Brain (organoid and tissue), 16 donors: ENCODE measurements at places on chromosomes 13 and 19.

- DNase-seq: no peak
These were observed 69.1 kb upstream of the FLT1 start for GRCh38 chr13:28564030-28564429.

GRCh38 chr13:44322928-44323327, 50.7 kb upstream of the SERP2 start:
- DNase-seq: no peak

DNA sequence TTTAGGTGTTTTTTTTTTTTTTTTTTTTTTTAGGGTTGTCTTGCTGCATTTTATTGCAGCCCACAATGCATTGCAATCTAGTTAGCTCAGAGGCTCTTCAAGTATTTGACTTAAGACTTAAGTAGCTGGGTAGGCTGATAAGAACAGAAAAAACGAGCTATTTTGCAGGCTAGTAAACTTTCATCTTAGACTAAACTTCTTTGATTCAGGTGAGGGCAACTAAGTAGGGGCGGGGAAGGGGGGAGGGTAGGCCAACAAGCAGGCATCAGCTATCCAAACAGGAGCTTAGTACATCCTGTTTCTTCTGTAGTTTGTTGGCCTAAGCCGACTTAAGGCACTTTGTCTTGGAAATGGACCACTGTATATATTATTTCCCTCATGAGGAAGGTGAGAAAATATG, 4.9 kb upstream of the TDRD3 start:
- DNase-seq: no peak

GRCh38 chr19:2097203-2097885, 629 bp downstream of the IZUMO4 start:
- DNase-seq: no peak

DNA sequence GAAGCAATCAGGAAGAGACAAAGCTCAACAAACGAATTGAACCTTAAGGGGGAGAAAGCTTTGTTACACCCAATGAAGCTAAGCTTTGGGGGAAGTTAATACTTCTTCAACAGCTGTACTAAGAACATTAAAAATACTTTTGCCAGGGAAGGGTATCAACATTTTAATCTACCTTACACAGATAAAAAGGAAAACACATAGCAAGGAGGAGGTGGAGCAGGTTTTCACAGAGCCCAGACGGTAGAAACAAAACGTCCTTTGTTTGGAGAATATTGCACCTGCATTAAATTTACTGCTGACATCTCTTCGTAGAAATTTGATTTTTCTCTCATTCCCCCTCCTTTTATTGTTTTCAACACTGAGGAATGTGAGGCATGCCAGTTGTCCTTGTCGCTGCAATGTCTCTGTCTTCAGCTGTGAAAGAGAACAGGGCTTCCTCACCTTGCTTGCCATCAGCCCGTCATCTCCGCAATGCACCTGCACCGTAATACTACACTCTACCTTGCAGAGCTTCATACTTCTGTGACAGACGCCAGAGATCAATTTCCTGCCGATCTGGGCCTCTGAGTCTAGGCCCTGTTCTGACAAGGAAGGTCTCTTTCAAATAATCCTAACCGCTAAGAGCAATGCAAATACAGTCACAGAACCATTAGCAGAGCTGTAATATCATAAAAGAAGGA, 270.8 kb downstream of the SPRY2 start:
- DNase-seq: no peak

GRCh38 chr19:48196321-48196763, 25.9 kb downstream of the ZSWIM9 start:
- no peak for DNase-seq

GRCh38 chr19:10270616-10271394, at the start of gene ICAM1:
TSS of gene ICAM1 (plus strand) at chr19:10271120. CDS start at chr19:10271160, 40 bp downstream.
- DNase-seq: no peak

- no peak for DNase-seq
These were observed 73.6 kb downstream of the COL4A1 start for GRCh38 chr13:110233181-110233950.

DNA sequence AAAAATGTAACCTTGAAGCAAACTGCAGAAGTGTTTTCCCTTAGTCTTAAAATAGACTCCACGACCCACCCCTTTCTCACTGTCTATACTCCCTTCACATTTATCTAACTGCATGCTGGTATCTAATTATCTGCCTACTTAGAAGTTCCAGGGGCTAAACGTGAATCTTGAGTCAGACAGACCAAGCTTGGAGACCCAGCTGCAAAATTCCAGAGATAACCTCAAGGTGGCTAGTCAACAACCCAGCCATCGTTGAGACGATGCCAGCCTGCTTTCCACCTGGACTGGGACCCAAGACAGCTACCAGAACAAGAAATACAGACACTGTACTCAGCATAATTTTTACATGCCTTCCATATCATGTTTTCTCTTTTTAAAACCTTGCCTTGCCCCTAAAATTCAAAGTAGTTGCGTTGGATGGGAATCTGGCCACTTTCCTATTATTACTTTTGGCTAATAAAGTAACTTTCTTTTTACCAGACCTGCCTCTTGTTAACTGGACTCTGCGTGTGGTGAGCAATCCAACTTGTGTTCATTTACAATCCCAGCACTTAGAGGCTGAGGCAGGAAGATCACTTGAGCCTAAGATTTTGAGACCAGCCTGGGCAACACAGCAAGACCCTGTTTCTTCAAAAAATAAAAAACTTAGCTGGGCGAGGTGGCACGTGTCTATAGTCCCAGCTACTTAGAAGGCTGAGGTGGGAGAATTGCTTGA, 82.3 kb downstream of the CDADC1 start:
- DNase-seq: no peak

- no peak for DNase-seq
These were observed 857.2 kb downstream of the SLITRK1 start for GRCh38 chr13:83024955-83025594.

DNA sequence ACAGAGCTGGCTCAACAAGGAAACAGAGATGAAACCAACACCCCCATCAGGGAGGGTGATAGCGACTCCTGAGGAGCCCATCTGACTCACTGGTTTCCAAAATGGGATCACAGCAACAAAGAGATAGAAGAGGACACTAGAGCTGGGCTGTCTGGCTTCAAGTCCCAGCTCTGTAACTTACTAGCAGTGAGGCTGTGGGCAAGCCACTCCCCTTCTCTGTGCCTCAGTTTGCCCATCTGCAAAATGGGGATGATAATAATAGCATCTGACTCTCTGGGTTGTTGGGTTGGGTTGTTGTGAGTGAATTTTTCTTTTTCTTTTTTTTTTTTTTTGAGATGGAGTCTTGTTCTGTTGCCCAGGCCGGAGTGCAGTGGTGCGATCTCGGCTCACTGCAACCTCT, 14.3 kb downstream of the IGSF23 start:
- DNase-seq: no peak

GRCh38 chr13:65656740-65657329, 1573.3 kb downstream of the PCDH9 start:
- peak; percentile 53 for DNase-seq

DNA sequence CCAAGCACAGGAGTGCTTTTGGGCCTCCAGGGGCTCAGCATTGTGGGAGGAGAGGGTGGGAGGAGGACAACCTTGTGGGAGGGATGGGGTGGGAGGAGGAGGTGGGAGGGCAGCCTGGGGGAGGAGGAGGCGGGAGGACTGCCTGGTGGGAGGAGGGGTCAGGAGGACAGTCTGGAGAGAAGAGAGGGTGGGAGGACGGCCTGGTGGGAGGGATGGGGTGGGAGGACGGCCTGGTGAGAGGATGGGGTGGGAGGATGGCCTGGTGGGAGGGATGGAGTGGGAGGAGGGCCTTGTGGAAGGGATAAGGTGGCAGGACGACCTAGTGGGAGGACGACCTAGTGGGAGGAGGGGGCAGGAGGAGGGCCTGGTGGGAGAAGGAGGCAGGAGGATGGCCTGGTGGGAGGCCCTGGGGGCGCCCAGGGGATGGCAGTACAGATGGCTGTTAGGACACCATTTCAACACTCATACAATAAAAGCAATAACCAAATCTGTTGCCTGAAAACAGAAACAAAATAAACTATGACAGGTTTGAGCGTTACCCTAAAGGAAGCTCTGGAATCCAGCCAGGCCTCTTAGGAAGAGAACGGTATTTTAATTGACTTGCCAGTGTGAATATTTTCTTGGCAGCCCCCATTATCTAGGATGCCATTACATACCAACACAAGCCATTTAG, 63.7 kb downstream of the CRYL1 start:
- DNase-seq: peak; percentile 8

- peak; percentile 83 for DNase-seq
These were observed 2.6 kb upstream of the SPACA6 start for GRCh38 chr19:51690454-51691073.

GRCh38 chr19:50933640-50934039, 19.2 kb downstream of the KLK5 start:
- DNase-seq: no peak

- DNase-seq: no peak
These were observed 15.9 kb downstream of the EPN1 start for GRCh38 chr19:55690769-55691545.

DNA sequence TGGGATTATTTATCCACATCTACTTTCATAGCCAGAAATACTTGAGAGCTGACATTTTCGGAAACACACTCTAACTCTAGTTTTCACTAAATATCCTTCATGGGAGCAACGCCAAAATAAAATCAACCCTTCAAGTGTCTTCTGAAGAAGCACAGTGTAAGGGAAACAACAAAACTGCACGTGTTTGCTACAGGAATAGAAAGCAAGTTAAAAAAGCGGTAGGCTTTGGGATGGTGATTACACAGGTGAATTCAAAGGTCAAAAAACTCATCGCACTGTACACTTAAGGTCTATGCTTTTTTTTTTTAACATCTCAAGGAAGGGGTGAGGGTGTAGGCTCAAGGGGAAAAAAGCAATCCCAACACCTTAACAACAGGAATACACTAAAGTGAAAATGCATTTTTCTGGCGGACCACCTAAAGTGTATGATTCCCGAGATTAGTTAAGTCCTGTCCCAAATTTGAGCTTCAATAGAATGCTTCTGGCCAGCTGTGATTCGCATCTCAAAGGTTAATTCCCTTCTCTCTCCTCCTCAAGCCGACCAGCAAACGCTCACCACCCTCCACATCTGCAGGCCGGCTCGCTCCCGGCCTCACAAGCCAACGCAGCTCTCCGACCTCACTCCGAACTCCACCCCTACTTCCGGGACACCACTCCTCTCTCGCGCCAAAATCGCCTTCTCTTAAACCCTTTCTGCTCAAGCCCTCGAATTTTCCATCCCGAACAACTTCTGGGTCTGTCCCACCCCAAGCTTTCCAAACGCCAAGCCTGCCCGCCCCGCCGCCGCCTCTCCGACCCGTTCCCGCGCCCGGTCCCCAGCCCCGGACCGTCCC, 1.1 kb downstream of the ARGLU1 start:
- DNase-seq: peak; percentile 49

GRCh38 chr13:65292488-65292901, 1937.6 kb downstream of the PCDH9 start:
- peak; percentile 96 for DNase-seq

DNA sequence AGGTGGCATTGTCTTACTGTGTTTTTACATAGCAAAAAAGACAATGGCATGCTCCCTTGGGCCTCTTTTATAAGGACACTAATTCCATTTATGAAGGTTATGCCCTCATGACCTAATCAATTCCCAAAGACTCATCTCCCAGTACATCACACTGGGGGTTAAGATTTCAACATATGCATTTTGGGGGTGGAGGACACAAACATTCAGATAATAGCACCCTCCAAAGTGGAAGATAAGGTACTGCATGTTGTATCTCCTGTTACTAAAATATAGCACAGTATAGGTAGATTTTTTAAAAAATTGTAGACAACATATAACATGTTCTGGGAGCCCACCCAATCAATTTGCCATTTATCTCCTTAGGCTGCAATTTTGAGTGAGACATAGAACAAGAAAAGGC, 221.2 kb downstream of the LIG4 start:
- no peak for DNase-seq

- no peak for DNase-seq
These were observed 211.8 kb downstream of the UQCRFS1 start for GRCh38 chr19:29001141-29001581.

DNA sequence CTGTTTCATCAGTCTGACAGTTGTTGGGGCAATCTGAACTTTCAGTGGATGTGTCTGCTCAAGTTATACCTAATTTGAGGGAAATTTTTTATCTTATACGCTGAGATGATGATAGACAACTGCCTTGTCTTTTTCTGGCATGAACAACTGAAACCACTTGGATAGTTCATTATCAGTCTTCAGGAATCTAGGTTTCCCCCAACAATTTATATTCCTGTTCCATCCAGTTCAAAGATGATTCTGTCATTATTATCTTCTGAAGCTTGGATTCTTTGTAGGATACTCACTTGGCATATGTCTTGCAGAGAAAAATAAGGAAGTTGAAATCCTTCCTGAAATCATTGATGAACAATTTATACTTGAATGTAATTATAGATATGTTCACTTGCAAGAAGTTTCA, 193.7 kb downstream of the LMO7 start:
- no peak for DNase-seq

DNA sequence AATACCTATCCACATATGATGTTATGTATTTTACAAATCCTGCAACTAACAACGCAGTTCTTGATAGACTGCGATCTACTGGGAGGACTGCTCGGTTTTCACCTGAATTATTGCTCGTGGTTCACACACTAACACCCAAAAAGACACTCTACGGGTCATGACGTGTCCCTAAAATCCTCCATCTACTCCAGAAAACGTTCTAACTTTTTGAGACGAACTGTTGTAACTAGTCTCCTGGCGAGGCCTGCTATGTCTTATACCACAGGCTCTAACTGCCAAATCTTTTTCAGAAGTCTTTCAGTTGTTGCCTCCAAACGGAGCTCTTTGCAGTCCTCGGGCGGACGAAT, 108.2 kb downstream of the KCNRG start:
- no peak for DNase-seq

DNA sequence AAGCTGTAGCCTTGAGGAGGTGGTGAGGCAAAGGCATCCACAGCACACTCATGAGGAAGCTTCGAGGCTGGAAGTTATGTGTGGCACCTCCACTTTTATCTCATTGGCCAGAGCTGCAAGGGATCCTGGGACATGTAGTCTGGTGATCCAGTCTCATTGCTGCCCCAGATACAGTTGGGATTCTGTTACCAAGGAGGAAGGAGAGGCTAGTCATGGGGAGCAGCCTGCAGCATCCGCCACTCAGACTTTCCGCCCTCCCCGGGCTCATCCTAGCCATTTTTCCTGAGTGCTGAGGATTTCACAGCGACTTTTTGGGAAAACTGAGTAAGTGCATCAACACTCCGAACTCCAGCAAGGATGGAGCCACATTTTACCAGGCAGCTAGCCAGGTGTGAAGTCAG, 74.4 kb downstream of the DPF1 start:
- no peak for DNase-seq

- no peak for DNase-seq
These were observed 152.1 kb downstream of the PCDH9 start for GRCh38 chr13:67078062-67078461.

- DNase-seq: no peak
These were observed 32.2 kb downstream of the DEDD2 start for GRCh38 chr19:42185277-42185676.

GRCh38 chr19:28299649-28300048, 913.3 kb downstream of the UQCRFS1 start:
- no peak for DNase-seq

GRCh38 chr19:776549-776948, 20.7 kb upstream of the PTBP1 start:
- DNase-seq: no peak

DNA sequence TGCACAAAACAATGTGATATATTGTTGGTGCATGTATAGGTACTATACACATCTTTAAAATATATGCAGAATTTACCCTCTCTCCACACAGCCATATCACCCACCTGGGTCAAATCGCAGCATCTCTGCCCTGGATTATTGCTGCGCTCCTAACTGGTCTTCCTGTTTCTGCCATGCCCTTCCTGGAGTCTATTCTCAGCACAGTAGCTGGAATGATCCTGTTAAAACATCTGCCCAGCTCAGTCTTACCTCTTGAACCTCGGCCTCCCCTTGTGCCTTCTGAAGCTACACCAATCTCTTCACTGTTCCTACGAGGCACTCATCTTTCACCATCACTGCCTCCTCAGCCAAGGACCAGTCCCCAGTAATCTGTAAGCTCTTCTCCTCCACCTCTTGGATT, 25.5 kb upstream of the TNFRSF19 start:
- DNase-seq: no peak
